ENCODE measurements at places on chromosomes 2 and 18.

DNA sequence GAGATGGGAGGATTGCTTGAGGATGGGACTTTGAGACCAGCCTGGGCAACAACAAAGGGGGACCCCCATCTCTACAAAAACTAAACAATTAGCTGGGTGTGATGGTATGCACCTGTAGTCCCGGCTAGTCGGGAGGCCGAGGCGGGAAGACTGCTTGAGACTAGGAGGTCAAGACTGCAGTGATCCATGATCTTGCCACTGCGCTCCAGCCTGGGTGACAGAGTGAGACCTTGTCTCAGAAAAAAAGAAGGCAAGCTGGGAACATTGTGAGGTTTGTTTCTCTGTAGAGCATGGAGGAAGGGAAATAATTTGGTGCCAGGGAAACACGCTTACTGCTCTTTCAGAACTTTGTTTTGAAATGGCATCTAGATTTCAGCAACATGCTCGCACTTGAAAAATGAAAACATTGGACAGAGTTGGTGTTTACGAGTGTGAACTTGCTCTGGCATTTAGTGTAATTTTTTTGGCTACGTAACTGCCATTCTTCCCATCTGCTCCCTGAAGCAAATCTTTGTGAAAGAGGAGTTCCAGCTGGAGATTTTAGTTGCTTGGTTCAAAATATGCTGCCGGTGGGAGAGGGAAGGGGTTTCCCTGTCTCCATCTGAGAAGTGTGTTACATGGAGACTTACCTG is 125.6 kb upstream of the DLX2 start:
- no peak for DNase-seq

GRCh38 chr2:134558208-134558830 is 160.5 kb downstream of the TMEM163 start:
- no peak for DNase-seq

- no peak for DNase-seq
Observed at GRCh38 chr2:104582471-104582870, 271.4 kb upstream of the POU3F3 start.

GRCh38 chr18:9434122-9434701 is 41.1 kb upstream of the RALBP1 start:
- DNase-seq = no peak

GRCh38 chr18:73296686-73297085 is 428.9 kb upstream of the NETO1 start:
- no peak for DNase-seq

DNA sequence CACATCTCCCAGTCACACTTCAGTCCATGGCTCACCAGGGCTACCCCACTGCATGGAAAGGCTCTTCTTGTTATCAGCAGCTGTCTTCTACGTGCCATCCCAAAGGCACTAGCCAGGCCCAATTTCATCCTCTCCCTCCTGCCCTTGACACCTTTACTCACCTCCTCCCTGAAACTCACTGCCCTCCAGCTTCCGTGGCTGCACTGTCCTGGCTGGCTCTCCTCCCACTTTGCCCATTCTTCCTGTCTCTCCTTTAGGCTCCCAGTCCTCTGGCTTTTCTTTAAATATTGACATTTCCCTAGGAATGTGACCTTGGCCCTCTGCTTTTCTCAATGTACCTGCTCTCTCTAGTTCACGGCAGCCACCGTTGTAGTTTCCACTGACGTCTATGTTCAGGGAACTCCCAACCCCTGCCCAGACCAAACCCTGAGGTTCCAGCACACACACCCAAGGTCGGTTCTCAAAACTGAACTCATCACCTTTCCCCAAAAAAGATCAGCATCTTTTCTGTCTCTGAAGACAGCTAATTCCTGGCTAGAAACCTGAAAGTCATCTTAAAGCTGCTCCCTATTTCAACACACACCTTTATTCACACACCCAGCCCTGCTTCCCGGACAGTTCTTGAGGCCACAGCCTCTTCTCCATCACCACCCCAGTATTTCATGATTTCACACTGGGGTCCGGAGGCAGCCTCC is 36.7 kb downstream of the WDFY1 start:
- no peak for DNase-seq

DNA sequence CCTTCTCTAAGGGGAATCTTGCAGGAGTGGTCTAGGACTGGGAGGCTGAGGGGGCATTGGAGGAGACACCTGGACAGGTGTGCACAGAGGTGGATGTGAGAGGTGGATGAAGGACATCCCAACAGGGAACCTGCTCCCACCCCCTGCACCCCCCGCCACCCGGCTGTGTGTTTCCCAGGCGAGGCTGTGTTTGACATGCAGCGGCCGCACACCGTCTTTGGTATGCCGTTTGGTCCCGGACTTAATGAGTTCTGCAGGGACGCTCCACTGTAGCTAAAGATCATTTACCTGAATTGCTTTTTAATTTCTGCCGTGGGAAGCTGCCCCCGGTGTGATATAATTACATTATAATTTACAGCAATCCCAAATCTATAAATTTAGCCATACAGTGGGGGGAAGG is 87.3 kb downstream of the GLI2 start:
- DNase-seq = no peak

GRCh38 chr2:168165397-168165796 is 82.0 kb downstream of the STK39 start:
- DNase-seq = no peak

- DNase-seq = no peak
Observed at GRCh38 chr2:158101384-158101926, at the start of gene UPP2. Gene UPP2, plus strand, starts transcription at chr2:158101876. Its CDS starts 188 bp downstream, at chr2:158102064.

- DNase-seq = no peak
Observed at GRCh38 chr2:128474962-128475361, 156.3 kb upstream of the HS6ST1 start.

- no peak for DNase-seq
Observed at GRCh38 chr2:74530239-74531187, 780 bp downstream of the HTRA2 start.

GRCh38 chr18:37272226-37272625 is 293.4 kb downstream of the CELF4 start:
- DNase-seq = no peak

DNA sequence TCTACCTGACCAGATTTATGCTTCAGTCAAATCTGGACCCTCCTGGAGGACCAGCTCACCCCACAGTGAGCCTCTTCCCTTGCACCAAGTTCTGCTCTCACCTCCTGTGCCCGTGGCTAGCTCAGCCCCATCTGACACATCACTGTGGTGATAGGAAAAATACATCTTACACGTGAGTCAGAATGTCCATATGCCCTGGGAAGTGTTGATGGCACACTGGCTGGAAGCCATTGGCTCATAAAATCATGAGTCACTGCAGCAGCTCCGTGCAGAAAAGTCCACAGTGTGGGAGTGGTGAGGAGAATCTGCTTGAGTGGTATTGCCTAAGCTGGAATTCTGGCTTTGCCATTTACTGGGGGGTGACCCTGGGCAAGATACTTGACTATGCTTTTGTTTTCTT is 42.6 kb upstream of the RAPGEF4 start:
- peak; percentile 17 for DNase-seq

- DNase-seq = no peak
Observed at GRCh38 chr18:60684843-60685513, 312.4 kb upstream of the MC4R start.

DNA sequence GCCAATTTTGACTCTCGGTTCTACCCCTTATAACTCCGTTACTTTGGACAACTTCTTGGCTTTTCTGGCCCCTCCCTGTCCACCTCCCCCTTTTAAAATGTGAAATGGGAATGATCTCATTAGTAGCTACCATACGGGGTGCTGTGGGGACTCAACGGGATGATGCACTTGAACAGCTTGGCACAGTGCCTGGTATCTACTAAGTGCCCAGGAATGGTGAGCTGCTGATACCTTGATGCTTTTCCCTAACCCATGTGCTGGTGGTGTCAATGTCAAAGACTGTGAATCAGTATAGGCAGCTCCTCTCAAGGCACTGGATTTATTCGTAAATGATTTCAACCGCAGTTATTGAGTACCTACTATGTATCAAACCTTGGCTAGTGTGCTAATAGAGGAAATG is 204.2 kb downstream of the LOXHD1 start:
- no peak for DNase-seq

DNA sequence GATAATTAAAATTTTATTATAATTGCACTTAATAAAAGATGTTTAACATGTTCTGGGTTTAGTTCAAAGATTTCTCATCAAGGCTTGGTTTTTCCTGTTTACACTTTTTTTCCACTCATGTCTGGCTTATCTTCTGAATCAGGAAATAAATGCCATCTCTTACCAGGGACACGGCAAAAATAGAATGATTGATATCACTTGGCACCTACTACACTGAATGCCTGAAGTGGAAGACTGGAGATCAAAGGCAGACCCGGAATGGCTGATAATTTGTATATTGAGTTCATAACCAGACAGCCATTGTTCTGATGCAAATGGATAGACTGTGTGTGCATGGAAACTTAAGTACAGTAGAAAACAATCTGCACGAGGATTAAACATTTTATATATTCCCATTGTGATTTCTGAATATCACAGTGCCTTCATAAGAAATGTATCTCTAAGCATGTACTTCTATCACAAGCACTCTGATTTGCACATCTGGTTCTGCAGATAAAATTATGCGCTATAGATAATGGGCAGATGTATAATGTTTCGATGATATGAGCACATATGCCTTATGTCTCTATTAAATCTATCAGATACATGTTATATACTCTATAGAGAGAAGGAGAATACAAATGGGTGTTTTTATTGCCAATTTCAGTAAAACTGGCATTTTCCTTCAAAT is 304.8 kb downstream of the RND3 start:
- DNase-seq = no peak

DNA sequence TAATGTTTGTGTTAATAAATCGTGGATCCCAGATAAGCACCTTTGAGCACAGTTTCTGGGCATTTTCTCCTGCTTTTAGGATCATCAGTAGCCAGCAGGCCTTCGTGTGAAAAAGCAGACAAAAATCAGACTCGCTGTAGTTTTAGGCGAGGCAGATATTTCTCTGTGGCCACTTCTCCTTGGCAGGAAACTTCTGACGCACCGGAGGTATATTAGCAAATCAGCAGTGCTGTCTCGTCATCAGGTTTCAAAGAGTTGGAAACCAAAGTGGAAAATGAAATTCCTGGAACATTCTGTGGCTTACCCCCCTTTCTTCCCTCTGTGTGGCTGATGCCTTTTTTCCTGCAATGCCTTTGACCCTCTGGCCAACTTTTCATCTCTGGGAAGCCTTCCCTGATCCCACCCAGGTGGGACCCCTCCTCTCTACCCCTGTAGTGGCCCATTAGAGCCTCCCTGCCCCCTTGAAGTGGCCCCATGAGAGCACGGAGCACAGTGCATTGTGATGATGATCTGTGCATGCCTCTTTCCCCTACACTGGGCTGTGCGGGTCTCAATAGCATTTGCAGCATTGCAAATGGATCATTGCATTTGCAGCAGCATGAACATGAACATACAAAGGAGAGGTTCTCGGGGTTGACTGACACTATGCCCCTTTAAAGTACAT is 93.3 kb downstream of the RNF144A start:
- DNase-seq = no peak

DNA sequence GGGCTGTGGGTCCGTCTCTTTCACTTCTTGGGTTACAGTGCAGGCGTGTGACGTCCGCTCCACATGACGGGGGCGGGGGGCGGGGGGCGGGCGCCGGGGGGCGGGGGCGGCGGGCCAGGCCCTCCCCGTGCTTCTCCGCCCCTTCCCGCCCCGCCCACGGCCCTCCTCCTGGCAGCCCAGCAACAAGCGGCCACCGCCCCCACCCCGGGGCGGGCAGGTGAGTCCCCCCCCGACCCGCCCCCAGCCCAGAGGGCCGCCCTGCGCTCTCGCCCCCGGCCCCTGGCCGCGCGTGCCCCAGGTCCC is 3.6 kb downstream of the ZNF516 start:
- peak; percentile 57 for DNase-seq

DNA sequence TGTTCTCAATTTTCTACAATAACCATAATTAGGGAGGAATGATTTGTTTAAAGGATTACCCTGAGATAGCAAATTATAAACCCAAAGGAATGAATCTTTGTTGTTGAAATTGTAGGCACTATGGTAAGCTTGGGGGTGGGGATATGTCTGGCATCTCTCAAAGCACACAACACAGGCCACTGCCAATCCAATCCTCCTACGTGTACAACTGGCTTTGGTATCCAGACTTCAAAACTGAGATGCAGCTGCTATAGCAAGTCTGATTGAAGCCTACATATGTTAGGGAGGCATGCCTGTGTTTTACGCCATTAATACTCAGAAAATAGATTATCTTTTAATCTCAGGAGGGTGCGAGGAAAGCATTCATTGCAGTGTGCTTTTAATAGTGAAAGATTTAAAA is 5.9 kb upstream of the NCOA1 start:
- no peak for DNase-seq

DNA sequence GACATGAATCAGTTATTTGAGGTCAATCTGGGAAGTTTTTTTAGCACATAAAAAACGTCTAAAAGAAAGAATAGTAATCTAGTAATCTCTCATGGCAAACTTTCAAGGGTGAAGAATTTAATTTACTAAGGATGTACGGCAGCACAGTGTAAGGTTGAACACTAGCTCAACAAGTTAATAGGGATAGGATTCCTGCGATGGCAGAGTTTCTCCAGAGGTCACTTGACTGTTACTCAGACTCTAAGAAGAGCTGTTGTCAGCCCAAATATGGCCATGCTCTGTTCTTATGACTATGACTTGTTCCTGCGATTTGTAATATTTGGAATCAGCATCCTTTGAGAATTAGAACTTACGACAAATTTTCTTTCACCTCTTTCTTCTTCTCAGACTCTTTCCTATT is 553.3 kb upstream of the TNP1 start:
- no peak for DNase-seq

- DNase-seq = no peak
Observed at GRCh38 chr2:237171396-237171795, 85.7 kb downstream of the COPS8 start.
